ENCODE measurements at places on chromosomes 3 and 15.

GRCh38 chr3:13022348-13023234 lies 50.6 kb downstream of the IQSEC1 start:
- DNase-seq, result no peak

DNA sequence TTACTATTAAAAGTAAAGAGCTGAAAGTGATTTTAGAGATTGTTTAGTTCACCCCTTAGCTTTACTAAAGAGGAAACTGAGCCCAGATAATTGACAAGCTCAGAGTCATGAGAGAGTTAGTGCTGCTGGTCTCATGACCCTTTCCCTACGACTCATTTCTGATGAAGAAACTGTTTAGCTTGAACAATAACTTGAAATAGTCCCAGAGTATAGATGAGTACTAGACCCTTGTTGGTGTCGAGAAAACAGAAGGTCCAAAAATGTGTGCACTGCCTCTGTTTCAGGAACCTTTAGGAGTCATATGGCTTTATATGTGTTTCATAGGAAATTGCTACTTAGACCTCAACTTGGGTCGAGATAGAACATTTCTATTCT lies 58.2 kb downstream of the IL16 start:
- DNase-seq, result no peak

DNA sequence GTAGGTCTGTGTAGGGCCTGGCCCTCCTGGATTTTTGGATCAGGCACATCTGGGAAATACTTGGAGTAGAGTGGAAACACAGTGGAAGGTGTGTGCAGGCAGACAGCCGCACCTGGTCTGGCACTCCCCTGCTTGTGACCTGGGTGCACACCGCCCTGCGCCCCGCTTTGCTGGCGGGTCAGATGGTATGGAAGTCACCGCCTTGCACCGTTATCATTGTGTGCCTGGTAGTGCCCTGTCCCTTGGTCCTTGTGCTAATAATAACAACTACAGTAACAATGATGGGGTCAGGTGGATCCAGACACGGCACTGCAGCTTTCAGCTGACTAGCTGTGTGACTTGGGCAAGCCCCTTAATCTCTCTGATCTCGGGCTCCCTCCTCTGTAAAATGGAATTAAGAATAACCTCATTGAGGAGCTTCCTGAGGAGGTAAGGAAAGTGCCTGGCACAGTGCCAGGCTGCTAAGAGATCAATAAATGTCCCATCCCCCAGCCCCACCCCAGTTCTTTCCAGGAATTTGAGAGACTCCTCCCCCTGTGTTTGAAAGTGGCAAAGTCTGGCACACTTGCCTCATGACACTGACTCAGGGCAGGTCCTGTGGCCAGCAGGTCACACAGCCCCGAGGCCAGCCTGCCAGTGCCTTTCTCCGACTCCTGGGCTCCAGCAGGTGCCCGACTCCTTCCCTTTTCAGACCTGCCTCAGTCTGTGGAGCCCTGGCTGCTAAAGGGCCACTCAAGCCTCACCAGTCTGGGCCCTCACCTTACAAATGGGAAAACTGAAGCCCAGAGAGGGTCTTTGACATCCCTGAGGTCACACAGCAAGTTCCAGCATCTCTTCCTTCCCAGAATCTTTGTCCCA lies 9.8 kb downstream of the ISG20 start:
- DNase-seq, result no peak

DNA sequence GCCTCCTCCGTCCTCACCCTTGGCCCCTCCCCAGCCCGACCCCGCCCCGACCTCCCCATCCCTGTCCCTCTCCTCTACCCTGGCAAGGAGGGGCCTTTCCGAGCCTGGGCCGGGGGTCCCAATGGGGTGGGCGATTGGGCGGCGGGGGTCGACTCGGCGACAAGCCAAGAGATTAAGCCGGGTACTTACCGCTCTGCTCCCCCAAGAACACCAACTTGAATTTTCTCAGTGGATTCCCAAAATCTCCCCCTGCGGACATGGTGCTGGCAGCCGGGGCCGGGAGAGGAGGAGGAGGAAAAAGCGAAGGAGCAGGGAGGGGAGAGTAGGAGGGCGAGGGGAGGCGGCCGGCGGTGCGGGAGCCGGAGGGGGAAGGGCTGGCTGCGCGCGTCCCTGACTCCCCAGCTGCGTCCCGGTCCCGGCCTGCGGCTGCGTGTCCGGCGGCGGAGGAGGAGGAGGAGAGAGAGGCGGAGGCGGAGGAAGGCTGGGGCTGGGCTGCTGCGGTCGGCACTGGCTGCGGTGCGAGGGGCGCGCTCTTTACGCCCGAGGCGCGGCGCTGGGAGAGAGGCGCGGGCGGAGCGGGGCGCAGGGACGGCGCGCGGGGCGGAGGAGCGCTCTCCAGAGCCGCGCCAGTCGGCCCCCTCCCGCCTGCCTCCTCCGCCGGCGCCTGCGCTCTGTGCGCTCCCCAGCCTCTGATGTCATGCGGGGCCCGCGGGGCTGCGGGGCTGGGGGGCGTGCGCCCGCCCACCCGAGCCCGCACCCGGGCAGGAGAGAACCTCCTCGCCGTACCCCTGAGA lies at the start of gene RAB6B:
TSS of gene RAB6B (minus strand) at position 675 of the 794 bp plus-strand sequence. CDS start at position 259, 416 bp downstream.
- DNase-seq, result no peak

- DNase-seq, result no peak
These were observed 256.2 kb downstream of the NR1D2 start for GRCh38 chr3:24201301-24201700.

DNA sequence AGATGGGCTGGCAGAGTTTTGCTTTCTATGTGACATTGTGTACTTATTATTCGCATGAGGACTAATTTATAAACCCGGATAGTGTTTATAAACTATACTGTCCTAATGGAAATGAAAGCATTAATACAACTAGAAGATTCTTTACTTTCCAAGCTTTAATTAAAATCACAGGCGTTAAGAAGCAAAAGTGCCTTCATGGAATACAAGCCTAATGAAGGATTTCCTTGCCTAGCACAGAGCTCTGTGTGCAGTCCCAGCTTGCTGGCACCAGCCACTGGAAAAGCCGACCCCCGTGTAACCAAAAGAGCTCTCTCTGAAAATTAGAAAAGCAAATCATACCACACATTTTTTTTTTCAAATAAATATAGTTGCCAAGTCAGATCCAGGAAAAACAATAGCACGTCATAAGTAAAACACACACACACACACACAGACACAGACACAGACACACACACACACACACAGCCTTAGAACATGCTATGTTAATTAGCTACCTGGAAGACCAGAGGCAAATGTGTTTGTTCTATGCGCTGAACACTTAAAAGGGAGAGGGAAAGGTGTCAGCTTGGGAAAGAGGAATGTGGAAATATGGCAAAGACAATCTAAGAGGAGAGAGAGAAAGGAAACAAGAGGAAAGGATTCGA lies 1084.2 kb downstream of the TUSC7 start:
- DNase-seq, result no peak

DNA sequence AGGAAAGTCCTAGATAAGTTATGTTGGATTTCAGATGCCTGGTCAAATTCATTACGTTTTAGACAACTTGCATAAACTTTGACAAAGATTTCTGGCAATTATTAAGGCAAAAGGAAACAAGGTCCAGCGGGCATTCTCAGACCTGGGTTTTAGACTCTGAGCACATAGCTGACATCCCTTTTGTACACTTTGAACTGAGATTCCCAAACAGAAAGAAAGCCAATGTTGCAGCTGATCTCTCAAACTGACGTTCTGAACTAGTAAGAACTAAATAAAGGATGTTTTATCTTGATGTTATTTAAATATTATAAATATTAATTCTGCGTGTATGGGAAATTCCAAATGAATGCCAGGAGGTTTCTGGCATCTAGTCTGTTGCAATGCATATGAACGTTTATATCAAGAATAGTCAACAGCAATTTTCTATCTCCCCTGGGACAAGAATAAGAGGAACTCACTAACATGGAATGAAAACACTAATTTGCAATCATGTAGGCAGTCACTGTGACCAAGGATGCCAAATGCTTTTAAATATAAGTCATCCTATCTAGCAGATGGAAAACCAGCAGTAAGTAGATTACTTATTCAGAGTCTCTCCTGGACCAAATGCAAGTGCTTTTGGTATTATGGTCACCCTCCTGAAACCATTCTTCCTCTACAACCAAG lies 202.1 kb downstream of the GREM1 start:
- no peak for DNase-seq
